ENCODE measurements at places on chromosomes 2 and 18.
A peak's percentile ranks its signal among the peaks of the same experiment; 100 is the strongest.

DNA sequence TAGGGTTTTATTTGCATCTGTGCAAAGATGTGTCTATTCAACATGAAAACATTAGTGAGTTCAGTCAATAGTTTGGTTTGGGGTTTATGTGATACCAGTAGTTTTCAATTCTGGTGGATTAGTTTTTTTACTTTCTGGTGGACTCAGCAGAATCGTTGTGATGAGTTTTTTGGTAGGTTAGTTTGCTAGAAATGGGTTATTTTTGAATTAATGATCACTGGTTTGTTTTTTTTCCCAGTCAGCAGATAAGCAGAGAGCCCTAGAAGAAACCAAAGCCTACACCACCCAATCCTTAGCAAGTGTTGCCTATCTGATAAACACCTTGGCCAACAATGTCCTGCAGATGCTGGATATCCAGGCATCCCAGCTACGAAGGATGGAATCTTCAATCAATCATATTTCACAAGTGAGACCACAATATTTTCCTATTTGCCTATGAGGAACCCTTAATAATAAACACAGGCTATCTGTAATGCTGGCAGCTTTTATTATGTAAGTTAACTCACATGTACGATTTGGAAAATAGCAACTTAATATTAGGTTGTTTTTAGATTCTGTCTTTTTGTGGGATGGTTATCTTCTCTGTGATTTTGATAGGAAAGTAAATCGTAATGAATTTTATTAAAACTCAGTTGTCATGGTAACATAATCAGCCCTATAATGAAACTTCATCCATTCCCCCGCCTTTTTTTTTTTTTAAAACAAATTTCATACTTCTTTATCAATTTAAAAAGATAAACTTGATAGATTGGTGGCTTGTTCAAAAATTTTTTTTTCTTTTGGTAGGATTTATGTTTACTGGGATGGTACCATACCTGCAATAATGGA lies 38.7 kb downstream of the ABI2 start:
- no peak for DNase-seq

GRCh38 chr2:126761981-126762878 lies 106.3 kb downstream of the GYPC start:
- no peak for DNase-seq

- DNase-seq, result no peak
Observed at GRCh38 chr2:137535897-137536296, 428.4 kb upstream of the HNMT start.

DNA sequence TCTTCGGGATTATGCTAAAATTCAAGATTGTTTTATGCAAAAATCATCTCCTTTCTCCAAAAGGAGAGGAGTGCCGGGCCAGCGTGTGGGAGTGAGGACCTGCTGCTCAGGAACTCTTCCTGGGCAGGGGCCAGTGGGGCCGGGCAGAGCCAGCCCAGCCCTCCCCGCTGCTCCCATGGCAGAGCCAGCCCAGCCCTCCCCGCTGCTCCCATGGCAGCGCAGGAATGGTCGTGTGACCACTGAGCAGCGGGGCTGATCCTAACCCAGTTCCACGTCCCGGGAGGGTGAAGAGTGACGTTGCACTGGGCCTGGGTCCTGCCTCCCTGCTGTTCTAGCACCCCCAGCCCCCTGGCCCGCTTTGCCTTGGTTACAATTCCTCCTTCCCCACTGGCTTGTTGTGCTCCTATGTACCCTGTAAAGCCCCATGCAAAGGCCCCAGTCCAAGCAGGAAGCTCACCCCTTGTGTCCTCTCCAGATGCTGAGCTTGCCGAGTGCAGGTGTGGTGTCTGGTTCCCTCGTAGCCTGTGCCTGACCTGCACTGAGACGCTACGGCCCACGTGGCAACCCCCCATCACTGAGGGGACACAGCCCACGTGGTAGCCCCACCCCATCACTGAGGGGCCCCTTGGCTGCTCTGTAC lies 11.4 kb upstream of the NEU4 start:
- no peak for DNase-seq

- no peak for DNase-seq
Observed at GRCh38 chr2:106316915-106317314, 122.8 kb upstream of the UXS1 start.

- no peak for DNase-seq
Observed at GRCh38 chr2:11031876-11032275, 120.1 kb downstream of the KCNF1 start.

GRCh38 chr2:161124201-161124600 lies 36.0 kb upstream of the TANK start:
- DNase-seq, result no peak

DNA sequence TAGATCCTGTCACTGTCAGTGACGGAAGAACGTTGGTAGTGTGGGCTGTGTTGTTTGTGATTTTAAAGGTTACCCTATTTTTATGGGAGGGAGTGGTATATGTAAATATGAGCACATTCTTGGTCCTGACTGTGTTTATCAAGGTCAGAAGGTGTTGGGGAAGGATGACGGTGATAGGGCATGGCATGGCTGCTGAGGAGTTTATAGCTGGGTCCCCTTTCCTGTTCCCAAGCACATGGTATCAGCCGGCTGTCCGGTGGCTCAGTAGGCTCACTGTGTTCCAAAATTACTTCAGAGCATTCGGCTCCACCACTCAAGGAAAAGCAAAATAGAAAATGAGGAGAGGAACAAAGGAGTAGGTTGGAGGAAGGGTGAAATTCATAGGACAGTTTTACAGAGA lies 28.6 kb downstream of the IRS1 start:
- DNase-seq, result no peak

- no peak for DNase-seq
Observed at GRCh38 chr2:141029428-141030078, 1101.3 kb downstream of the LRP1B start.

- peak; percentile 40 for DNase-seq
Observed at GRCh38 chr2:65228263-65228750, 676 bp downstream of the ACTR2 start.

- DNase-seq, result no peak
Observed at GRCh38 chr2:143229952-143230351, 100.7 kb downstream of the ARHGAP15 start.

DNA sequence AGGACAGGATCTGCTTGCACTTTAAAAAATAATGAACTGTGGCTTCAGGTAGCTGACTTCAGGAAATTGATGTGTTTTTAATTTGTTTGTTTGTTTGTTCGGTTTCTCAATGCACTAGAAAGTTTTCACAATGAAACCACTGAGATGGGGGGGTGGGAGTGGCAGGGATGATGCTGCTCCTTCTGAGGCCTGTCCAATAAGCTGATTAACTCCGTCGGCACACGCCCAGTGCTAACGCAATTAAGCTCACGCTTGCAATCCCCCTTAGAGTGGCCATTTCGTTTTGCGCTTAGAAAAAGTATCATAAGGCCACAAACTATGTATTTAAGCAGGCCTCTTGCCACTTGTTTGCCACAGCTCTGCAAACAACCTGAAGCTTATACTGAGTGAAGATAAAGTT lies 12.5 kb upstream of the GPR39 start:
- no peak for DNase-seq

GRCh38 chr18:59033359-59033758 lies 106.3 kb upstream of the SEC11C start:
- peak; percentile 37 for DNase-seq

DNA sequence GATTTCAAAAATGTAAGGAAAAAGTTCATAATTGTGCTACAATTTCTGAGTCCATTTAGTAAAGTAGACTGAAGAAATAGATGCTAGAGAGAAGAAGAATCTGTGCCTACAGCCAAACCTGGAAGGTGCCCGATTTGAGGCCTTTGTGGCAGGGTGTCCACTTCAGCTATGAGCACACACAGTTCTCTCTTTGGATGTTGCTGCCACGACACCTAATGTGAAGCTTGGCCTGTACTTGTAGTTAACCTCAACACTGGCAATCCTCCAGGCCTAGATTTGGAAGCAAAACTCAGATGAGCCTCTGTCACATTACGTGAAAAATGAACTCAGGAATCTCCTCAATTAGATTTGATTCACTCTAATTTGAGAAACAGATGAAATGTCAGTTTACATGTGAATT lies 90.1 kb upstream of the LRP1B start:
- DNase-seq, result peak; percentile 91

DNA sequence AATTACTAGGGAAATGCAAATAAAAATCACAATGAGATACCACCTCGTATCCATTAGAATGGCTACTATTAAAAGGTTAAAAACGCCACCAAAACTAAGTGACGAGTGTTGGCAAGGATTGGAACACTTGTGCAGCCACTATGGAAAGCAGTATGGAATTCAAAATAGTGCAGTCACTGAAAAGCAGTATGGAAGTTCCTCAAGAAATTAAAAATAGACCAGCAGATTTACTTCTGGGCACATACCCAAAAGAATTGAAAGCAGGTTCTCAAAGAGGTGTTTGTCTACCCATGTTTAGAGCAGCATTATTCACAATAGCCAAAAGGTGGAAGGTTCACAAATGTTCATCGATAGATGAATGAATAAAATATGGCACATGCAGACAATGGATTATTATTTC lies 149.7 kb upstream of the STON1 start:
- DNase-seq, result no peak

DNA sequence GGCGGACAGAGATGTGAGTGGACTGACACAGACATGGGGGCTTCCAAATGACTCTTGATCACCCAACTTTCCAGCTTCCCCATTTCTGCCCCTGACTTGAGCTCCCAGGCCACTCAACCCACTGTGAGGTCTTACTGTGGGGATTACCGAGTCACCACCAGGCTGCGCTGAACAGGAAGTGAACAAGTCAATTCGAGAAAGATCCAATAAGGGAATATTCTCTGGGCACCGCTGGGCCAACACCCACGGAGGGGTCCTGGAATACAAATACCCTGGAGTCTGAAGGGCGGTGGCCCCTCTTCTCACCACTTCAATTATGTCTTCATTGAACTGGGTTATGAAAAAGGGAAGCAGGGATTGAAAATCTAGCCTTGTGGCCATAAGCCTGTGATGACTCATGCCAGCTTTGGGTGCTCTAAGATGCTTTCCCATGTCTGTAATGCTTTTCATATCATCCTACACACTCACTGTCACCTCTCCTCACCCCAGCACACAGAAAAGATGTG lies 37.7 kb downstream of the BCL11A start:
- DNase-seq, result peak; percentile 96

- DNase-seq, result peak; percentile 98
Observed at GRCh38 chr18:58567453-58568196, 61.3 kb downstream of the ALPK2 start.

DNA sequence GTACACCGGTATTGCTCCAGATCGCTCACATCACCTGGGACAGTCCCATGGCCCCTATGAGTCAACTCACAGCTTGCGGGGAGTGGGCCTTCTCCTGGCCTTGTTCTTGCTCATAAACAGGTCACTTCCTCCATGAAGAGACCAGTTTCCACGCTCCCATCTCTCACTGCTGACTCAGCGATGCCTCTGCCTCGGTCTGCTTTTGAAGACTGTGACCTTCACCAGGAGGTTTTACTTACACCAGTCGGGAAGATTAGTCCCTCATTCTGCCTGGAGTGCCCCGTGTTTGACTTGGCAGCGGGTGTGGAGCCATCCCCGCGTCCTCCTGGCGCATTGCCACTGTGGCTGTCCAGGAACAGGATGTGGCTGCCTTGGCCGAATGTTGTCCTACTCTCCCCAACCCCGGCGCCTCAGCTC lies 159.8 kb downstream of the RHBDD1 start:
- peak; percentile 94 for DNase-seq

GRCh38 chr2:206158563-206159345 lies 490 bp downstream of the NDUFS1 start:
- DNase-seq, result peak; percentile 24

DNA sequence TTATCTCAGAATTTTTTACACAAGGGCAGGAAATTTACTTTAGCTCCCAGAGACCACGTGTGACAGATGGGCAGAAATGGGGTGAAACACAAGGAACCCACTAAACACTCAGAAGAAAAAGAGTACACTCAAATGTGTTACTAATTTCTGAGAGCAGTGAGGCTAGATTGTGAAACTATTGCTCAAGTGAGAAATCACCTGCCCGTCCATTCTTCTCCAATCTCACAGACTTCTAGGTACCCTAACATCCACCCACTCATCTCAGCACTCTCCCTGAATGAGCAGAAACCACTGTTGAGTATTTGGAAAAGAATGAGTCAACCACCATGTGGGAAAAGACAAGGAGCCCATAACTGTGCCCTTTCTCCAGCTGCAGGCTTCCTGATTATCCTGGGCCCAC lies 293.0 kb upstream of the CDH2 start:
- peak; percentile 0 for DNase-seq

- DNase-seq, result peak; percentile 99
Observed at GRCh38 chr2:69789175-69789721, 40.2 kb upstream of the GMCL1 start.

GRCh38 chr18:57523171-57523956 lies 63.1 kb downstream of the FECH start:
- DNase-seq, result no peak

GRCh38 chr2:21306235-21306634 lies 182.5 kb downstream of the TDRD15 start:
- DNase-seq, result no peak
